Osteoblast (primary cell): ENCODE measurements at places on chromosomes 3 and 15. TPM values are rescaled to one million over a fixed set of nuclear protein-coding genes. Genes with fewer than 3 reads are reported as not detected.
A peak's percentile ranks its signal among the peaks of the same experiment; 100 is the strongest.

Gene TUBGCP4
- total RNA-seq, result 8.8 and 10.5 TPM in 2 replicates

DNA sequence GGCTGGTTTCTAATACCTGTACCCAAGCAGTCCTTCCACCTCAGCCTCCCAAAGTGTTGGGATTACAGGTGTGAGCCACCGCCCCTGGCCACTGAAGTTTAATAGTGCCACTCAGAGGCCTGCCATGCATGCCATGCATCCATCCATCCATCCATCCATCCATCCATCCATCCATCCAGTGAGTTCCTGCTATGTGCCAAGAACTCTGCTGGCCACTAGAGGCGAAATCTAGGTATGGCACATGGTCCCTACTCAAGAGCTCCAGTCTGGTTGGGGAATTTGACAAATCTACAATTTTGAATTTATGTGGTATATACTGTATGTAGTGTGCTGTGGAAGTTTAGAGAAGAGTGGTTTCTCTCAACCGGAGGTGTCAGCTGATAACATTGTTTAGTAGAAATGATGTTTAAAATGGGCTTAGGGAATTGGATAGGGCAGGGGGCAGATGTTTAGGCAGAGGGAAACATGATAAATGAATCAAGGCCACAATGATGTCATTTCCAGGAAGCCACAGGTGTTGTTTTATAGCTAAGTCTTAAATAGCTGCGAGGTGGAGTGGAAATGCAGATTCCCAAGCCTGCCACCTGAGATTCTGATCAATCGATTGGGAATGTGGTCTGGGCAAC is 384.4 kb upstream of the C2CD4B start:
- H3K4me3 ChIP-seq, result no peak overlapping the region
- DNase-seq, result no peak
- H3K27ac ChIP-seq, result no peak overlapping the region
- peaks cover 12% of the 10 kb centered on the region for H3K4me1 ChIP-seq

GRCh38 chr3:148857316-148857715 is 7.8 kb upstream of the CPA3 start:
- no peaks in the 10 kb centered on the region for H3K4me1 ChIP-seq
- H3K4me3 ChIP-seq, result no peak overlapping the region
- H3K27me3 ChIP-seq, result no peaks in the 10 kb centered on the region
- DNase-seq, result no peak
- H3K36me3 ChIP-seq, result no peaks in the 10 kb centered on the region

DNA sequence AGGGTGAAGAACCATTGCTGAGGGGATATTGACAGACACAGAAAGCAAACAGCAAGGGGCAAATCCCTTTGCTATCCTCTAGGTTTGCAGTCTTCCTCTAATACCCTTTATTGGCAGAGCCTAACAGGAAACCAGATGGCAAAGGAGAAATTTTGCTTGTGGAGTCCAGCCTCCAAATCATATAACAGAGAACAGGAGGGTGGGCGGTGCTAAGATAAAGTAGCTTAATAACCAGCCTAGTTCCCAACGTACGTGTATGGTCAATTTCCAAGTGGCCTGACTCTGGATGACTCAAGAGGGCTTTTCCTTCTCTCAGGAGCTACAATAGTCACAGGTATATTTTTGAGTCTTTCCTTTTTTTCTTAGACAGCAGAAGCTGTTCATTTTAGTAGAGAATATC is 404.5 kb downstream of the PDCD6IP start:
- no peak overlapping the region for H3K27ac ChIP-seq
- H3K4me3 ChIP-seq, result no peak overlapping the region
- no peaks in the 10 kb centered on the region for H3K36me3 ChIP-seq
- DNase-seq, result peak; percentile 4

GRCh38 chr3:50163572-50164455 is 8.7 kb downstream of the SEMA3F start:
- H3K27ac ChIP-seq, result peak overlapping the region; percentile 68
- no peaks in the 10 kb centered on the region for H3K36me3 ChIP-seq
- H3K4me1 ChIP-seq, result peaks cover 51% of the 10 kb centered on the region
- DNase-seq, result peak; percentile 99
- H3K4me3 ChIP-seq, result no peak overlapping the region
- no peaks in the 10 kb centered on the region for H3K27me3 ChIP-seq
